Stimulated activated CD8-positive, alpha-beta memory T cell treated with anti-CD3 and anti-CD28 coated beads, Interleukin-7, amount 100 ng/mL, for 1 hour (primary cell): ENCODE measurements at places on chromosomes 1 and 21.

DNA sequence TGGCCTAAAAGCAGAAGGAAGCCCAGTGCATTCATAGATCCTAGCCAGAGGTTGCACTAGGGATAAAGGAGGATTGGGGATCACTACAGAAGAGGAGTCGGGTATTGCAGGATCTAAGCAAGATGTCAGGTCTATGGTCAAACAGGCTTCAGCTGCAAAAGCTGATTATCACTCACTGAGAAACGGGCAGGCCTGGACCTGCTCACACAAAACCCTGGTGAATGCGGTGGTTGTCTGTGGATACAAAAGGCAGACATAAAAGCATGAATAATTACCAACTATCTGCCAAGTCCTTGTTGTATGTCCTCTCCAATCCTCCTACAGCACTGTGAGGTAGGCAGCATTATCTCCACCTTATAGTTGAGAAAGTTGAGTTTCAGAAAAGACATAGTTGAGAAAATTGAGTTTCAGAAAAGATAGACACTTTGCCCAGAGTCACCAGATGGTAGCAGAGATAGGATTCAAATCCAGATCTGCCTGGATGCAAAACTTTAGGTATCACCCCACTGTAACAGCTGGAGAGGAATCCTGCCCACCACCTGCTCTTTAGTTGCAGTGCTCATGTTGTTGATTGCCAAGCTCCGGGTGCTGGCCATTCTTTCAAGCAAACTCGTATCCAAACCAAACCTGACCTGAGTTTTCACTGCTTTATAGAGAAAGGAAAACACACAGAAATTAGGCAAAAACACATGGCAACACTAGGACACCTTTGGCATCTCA, 49.6 kb upstream of the HOOK1 start:
- DNase-seq: no peak

DNA sequence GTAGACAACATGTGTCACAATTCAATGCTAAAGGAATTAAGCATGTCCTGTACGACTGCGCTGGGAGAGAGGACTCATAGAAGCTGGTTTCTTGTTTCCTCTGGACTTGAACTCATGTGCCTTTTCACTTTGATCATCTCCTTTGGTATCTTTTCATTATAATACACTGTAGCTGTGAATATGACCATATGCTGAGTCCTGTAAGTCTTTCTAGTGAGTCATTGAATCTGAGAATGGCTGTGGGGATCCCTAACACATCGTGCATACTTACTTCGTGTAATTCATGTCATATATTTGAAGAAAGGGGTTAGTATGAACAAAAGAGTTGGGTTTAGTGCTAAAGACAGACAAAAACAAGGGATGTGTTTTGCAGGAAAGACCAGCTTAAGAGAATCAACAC, 148.1 kb upstream of the RUNX1 start:
- DNase-seq: no peak

- no peak for DNase-seq
Measured at GRCh38 chr1:40998668-40999067, 19.2 kb downstream of the CTPS1 start.

GRCh38 chr1:2192031-2192995, 2.3 kb downstream of the FAAP20 start:
- DNase-seq: no peak

DNA sequence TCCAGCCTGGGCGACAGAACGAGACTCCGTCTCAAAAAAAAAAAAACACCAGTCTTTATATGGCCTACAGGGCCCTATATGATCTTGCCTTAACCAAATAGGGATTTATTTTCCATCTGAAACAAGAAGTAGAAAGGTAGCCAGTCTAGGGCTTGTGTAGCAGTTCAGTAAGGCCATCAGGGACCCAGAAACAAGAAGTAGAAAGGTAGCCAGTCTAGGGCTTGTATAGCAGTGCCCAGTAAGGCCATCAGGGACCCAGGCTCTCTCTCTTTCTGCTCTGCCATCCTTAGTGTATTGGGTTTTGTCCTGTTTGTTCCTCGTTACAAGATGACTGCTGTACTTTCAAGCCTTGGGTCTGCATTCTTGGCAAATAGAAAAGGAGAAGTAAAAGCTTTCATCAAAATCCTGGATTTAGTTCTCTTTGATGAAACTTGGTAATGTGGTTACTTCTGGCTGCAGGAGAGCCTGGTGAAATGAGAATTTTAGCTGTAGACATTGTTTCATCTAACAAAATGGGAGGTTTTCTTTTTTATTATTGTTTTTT, 46.1 kb downstream of the PKN2 start:
- DNase-seq: no peak

DNA sequence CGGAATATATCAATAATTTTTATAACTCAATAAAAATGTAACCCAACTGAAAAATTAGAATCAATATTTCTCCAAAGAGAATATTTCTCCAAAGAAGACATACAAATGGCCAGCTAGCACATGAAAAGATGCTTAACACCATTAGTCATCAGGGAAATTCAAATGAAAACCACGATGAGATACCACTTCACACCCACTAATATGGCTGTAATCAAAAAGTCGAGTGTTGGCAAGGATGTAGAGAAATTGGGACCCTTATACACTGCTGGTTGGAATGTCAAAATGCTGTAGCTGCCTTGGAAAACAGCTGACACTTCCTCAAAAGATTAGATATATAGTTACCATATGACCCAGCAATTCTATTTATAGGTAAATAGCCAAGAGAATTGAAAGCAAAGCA, 133.0 kb downstream of the GPR52 start:
- no peak for DNase-seq

DNA sequence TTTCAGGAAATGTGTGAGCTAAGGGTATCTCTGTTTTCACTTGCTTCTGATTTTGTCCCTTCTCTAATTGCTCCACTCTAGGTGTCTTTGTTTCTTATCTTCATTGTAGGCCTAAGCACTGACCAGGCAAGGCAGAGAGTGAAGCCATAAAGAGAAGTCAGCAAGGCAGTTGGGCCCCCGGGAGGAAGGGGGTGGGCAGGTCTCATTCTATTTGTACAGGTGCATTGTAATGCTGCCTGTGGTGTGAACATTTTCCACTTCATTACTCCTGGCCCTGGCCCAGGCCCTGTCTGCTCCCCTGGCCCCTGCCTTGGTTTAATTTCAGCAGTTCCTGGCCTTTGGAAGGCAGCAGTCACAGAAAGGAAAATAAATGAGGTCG, 86.4 kb upstream of the JUN start:
- no peak for DNase-seq

GRCh38 chr1:109161858-109162606, 48.1 kb downstream of the ELAPOR1 start:
- no peak for DNase-seq

GRCh38 chr1:49226758-49227157, 450.1 kb upstream of the BEND5 start:
- DNase-seq: no peak

GRCh38 chr1:5502311-5503194, 489.7 kb downstream of the NPHP4 start:
- no peak for DNase-seq

- DNase-seq: no peak
Measured at GRCh38 chr1:217372049-217372970, 258.6 kb downstream of the GPATCH2 start.

- no peak for DNase-seq
Measured at GRCh38 chr1:47711848-47712492, 274.1 kb downstream of the FOXD2 start.

DNA sequence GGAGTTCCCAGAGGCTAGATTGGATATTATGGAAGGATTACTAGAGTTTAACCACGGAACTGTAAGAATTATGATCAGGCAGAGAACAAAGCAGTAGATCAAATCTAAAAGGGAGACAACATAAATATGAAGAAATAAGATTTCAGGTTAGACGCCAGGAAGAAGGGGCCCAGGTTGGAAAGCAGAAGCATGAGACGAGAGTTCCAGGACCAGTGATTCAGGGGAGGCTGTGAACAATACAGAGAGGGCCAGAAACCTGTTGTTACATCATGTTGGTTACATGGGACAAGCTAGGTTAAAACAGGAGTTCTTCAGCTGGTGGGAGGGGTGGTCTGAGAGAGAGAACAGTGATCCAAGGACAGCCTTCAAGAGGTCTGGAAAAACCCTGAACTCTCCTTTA, 128.4 kb upstream of the MROH9 start:
- DNase-seq: no peak

GRCh38 chr1:44290250-44291094, 64.6 kb downstream of the ERI3 start:
- no peak for DNase-seq

DNA sequence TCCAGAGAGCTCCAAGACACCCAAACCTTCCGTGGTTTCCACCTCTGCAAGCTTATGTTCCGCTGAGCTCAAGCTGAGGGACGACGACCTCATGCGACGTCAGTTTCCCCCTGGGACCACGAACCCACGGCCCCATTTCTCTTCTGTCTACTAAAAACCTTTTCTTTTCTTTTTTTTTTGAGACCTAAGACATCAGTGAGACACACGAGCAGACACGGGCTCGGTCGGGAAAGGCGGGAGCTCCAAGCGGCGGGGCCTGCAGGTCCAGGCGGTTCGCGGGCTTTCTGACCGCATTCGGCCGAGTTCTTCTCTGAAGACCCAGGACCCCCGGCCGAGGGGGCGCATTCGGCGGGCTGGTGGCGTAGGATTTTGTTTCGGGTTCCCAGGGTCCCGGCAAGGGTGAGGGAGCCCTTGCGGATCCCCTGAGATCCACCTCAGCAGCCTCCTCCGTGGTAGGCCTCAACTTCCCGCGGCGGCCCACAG, 402 bp downstream of the C21orf58 start:
- DNase-seq: no peak

DNA sequence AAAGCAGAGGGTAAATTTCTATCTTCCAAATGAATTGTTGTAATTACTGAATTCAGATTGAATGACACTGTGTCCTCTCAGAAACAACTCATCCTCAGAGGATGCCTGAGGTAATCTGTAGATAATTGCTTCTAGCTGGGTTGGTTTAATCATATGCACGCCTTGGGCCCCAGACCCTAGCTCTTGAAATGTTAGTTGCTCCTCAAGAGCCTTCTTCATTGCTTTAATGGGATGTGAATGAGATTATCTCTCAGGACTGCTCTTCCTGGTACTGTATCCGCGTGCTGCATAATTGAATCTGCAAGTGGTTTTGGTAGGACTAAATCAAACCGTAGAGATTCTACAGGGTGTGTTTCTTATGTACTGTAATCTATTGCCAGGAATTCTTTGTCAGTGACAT, 569.3 kb upstream of the NEGR1 start:
- DNase-seq: no peak

- no peak for DNase-seq
Measured at GRCh38 chr1:54565113-54565501, 17.1 kb downstream of the ACOT11 start.

DNA sequence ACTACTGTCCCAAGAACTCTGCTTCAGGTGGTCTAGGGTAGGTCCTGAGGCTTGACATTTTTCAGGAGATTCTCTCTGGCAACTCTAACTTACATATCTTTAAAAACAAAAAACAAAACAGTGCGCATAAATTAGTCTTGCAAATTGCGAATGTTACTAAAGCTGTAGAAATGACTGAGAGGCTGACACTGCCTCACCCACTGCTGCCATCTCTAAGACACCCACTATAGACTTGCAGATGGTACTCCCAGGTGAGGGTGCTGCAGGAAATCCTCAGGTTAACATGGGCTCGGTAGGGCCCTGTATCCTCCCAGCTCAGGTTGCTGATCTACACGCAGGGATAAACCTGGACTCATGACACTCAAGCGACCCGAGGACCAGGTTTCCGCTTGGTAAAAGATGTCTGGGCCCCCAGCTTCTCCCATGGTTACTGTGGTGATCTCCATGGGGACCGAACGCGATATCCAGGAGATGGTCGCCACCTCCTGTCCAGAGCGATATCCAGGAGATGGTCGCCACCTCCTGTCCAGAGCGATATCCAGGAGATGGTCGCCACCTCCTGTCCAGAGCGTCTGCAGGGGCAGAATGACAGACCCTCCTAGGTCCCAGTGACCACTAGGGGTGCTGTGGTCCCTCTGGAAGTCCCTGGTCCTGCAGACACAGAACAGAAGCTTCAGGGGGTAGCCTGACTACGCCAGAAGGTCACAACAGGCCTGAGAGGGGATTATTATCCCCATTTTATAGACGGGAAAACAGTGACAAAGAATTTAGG, 16.2 kb upstream of the LY9 start:
- DNase-seq: peak; percentile 22

- no peak for DNase-seq
Measured at GRCh38 chr1:189787201-189787600, 690.5 kb downstream of the BRINP3 start.

DNA sequence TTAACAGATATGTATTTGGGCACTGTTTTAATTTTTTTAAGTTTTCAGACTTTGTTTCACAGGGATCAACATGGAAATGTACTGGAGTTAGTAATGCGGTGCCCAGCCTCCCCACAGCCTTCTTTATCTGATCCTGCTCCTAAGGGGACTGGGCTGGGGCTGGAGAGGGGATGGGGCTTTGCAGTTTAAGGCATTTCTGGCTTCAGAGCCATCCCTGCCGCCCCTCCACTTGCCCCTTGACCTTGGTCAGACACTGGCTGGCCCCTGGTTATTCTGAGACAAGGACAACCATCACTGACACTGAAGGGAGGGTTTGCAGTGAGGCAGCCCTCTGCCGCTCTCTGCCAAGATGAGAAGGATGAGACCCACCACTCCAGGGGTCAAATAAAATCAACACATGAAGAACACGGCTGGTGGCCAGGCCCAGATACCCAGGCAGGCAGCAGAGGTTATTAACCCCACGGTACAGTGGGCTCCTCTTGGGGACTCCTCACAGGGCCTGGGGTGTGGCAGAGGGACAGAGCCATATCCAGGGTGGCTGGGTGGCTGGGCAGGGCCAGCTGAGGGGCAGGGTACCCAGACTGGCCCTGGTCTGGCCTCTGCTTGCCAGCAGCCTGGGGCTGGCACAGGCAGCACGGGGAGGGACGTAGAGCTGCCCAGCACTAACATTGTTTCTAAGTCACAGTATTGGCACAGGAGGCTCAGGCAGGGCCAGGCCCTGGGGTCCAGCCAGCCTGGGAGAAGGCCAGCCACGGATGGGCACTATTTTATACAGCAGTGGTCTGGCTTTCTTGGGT, 7.2 kb upstream of the UBE2U start:
- DNase-seq: no peak

DNA sequence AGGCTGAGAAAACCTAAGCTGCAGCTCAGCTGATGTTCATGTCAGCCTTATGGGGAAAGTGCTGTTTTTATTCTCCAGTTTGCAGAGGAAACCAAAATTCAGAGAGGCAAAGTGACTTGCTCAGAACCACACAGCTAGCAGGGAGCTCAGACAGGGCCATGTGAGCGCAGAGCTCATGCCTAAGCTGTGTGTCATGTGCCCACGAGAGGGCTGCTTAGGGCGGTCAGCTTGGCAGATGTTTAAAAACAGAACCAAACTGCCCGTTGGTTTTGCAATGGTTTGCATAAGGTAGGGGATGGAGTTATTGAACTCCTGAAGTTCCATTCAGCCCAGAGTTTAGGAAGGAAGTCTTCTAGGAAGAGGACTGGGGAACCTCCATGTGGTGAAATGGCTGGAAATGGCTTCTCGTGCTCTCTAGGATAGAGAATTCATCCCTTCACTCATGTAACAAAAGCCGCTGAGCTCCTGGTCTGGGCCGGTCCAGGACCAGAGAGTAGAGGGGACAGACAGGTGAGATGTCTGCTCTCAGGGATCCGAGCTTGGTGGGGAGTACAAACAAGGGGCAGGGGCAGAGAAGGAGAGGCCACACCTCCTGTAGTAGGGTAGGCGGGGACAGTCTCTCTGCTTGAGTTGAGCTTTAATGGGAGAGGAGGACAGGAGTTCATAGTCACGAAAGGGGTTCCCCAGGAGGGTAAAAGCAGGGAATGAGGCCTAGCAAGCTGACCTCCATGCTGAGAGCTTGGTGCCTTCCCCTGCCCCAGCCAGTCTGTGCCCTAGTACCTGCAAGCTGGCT, 46.9 kb downstream of the ARHGEF10L start:
- DNase-seq: no peak

GRCh38 chr1:224381880-224382548, 25.3 kb downstream of the CNIH4 start:
- no peak for DNase-seq

GRCh38 chr1:54299037-54299436, 99.1 kb downstream of the MRPL37 start:
- DNase-seq: no peak
